Fibroblast of upper back skin (primary cell): ENCODE measurements at places on chromosomes 1 and 21.

DNA sequence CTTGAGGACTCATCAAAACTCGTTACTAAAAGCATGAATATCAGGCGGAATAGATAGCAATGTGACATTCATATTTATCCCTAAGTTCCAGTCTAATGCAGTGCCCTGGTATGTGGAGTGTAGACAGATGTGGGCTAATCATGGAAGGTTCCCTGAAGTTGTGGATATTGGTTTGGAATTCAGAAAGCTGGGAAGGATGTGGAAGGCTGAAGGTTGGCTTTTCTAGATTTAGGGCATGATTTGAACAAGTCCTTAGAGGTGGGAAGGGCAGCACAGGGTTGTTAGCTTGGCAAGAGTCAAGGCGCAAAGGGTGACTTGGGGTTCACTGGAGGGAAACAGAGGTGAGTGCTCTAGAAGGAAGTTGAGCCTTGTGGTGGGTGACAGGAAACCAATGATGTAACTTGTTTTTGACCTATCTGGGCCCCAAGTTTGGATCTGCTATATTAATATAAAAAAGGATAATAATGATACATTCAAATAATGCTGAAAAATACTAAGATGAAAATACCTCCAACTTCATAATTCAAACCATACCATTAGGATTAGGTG is 21.9 kb downstream of the LGALS8 start:
- peak; percentile 6 for DNase-seq

- DNase-seq: no peak
Measured at GRCh38 chr1:79052829-79053449, 46.4 kb upstream of the ADGRL4 start.

DNA sequence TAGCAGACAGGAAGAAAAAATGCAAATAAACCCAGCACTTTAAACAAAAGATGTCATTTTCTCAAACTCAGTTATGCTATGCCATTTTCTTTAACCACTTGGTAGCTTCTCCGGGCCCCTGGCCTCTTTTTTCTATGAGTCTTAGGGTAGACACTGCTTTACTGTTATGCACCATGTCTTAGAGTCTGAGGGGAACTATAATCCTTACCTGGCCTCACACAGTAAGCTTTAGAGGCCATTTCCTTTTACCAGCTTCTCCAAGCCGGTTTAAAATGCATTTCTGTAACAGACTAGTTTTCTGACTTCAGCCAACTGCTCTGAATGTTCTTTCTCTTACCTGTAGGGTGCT is 73.7 kb upstream of the EDEM3 start:
- DNase-seq: no peak

- no peak for DNase-seq
Measured at GRCh38 chr1:228287541-228288425, 79.9 kb downstream of the OBSCN start.

DNA sequence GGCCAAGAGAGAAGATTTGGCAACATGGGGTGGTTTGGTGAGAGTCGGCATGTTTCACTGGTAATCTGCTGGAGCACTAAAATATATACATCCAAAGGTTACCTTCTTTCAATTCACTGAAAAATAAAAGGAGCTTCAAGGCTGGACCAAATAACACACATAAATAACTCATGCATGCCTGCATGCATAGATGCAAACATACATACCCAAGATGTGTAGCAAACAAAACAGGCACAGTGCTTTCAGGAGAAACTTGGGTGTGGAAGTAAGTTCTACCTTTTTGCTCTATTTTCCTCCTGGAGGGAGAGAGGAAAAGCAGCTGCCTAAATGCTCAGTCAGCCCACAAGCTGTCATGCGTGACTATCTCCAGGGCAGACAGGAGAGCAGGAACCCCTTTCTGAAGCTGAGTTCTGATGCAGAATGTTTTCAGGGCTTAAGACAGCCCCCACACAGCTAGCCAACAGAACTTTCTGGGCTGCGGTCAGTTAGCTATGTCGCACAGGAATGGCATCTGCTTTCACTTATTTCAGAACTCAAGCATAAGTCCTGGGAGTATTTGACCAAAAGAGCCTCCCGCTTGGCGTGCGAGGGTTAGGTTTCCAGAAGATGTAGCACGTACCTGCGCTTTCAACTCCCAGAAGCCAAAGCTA is 166.2 kb downstream of the TOMM20 start:
- DNase-seq: peak; percentile 100

DNA sequence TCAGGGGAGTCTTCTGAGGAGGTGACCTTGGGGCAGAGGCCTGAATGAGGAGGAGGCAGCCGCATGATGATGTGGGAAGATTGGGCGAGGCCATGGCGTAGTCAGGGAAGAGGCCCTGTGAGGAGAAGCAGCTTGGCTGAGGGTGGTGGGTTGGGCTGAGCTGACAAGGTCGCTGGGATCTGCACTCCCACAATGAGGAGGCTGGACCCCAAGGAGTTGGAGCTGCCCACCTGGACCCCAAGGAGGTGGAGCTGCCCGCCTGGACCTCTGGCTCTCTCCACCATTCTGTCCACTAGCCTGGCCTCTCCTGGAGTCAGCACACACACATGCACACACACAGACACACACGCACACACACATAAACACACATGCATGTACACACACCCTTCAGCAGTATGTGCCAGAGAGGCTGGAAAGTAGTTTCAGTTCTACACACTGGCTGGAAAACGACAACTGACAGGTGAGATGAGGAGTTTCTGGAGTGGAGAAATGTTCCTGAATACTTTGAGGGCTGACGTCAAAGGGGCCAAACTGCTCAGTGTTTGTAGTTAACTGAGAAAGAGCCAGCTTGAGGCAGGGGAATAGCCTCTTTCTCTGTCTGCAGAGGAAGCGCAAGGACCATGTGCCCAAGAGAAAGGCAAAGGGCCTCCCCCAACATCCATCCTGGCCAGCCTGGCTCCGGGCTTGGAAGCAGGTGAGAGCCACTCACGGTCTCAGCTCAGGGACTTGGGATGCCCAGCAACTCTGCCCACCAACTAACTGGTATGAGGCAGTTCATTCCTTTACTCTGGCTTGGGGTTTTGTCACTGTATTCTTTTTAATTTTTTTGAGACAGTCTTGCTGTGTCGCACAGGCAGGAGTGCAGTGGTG is 7.1 kb downstream of the SMPDL3B start:
- no peak for DNase-seq

DNA sequence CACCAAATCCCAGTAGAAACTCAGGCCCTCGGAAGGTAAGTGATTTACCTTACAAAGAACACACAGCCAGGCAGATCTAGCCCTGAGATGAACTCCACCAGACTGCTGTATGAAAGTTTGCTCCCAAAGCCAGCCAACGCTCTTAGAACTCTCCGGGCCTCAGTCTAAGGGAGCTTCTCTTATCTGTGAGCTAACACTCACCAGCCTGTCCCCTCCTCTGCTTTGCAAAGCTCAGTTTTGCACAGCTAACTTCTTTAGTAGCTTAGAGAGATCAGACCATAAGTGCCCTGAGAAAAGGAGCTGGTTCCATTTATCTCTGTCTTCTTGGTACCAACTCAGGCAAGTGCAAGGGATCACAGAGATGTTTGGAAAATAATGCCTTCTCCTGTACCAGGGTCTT is 195.8 kb upstream of the JUN start:
- no peak for DNase-seq

DNA sequence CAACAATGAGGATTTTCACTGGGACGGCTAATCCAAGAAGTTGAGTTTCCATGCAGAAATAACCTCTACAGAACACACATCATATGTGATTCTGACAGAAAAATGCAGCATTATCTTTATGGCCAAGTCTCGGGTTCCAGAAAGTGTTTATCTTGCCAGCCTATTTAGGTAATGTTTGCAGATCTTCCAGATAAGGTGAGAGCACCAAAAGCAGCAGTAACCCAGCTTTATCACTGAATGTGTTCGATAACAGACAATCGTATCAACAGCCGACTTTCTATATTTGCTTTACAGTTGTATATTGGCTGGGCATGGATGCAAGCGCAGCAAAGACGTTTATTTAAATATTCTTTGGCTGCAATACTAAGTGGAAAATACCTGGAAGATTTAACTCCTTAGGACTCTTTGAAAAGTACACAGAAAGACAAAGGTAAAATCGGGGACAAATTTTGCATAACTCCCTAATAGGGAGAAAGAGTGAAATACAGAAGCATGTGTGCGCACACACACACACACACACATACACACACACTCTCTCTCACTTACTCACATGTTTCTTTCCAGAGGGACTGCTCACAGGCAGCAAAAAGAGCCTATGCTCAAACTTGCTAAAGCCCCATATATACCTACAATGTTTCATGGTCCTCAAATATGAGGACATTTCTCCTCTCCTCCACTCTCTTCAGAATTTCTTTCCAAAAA is 3.0 kb upstream of the CTSK start:
- DNase-seq: no peak

- DNase-seq: no peak
Measured at GRCh38 chr1:197448121-197448779, 180.2 kb downstream of the CRB1 start.

DNA sequence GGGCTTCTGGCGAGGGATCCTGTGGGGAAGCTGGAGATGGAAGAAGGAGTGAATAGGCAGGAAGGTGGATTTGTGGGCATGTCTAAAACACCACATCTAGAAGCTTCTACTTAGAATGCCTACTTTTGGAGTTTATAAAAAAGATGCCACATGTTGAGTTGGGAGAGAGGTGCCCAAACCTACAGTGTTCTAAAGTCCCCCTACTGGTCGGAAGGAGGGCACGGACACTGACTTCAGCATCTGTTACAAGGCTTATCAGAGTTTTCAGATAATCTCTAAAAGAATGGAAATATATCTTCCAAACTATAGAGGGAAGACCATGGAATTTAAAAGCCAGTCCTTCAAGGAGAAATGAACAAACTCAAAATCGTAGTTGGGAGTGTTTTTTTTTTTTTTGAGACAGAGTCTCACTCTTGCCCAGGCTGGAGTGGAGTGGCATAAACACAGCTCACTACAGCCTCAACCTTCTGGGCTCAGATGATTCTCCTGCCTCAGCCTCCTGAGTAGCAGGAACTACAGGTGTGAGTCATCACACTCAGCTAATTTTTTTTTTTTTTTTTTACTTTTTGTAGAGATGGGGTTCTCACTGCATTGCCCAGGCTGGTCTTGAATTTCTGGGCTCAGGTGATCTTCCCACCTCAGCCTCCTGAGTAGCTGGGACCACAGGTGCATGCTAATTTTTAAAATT is 14.8 kb downstream of the IBA57 start:
- no peak for DNase-seq

DNA sequence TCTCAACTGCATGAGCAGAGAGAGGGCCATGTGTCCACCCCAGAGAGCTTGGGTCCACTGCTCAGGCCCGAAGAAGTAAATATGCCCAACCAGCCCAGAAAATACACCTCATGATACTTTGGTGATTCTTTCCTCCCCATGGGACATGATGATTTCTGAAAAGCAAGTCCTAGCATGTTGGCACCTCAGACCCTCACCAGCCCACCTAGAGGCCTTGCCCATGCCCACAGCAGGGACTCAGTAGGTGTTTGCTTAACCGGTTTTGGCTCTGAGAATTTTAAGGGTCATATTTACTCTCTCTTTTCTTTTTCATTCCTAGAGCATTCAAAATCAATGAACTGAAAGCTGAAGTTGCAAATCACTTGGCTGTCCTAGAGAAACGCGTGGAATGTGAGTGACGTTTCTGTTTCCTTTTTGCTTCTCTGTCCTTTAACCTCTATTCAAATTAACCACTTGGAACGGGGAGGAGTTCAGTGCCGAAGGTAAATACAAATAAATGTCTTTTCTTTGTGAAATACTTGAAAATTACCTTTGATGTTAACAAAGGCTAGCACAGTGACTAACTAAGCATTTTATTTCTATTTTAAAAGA is 79.7 kb downstream of the PDE9A start:
- DNase-seq: no peak

GRCh38 chr1:221363039-221363438 is 378.9 kb downstream of the DUSP10 start:
- no peak for DNase-seq

- DNase-seq: no peak
Measured at GRCh38 chr1:229133811-229134210, 137.1 kb upstream of the RAB4A start.

- peak; percentile 49 for DNase-seq
Measured at GRCh38 chr1:117026361-117026760, 24.8 kb downstream of the CD101 start.

GRCh38 chr1:247443641-247444040 is 14.3 kb downstream of the OR2B11 start:
- DNase-seq: no peak

DNA sequence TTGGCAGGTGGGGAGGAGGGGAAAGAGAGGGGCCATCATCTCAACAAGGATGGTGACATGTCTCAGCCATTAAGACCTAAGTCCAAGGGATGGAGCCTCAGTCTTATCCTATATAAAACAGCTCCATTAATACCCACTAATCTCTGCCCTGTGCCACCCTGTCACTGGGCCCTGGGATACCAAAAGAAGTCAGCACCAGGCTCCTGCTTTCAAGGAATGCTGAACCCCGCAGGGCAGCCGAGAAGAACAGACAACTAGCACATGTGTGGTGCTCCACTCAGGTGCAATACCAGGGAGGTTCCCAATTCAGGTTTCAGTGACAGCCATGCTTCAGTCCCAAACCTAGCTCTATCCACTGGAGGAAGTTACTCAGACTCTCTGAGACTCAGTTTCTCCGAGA is 128.4 kb downstream of the GRIK3 start:
- no peak for DNase-seq
